Small intestine (tissue), 16 donors: ENCODE measurements at places on chromosomes 2 and 18.

DNA sequence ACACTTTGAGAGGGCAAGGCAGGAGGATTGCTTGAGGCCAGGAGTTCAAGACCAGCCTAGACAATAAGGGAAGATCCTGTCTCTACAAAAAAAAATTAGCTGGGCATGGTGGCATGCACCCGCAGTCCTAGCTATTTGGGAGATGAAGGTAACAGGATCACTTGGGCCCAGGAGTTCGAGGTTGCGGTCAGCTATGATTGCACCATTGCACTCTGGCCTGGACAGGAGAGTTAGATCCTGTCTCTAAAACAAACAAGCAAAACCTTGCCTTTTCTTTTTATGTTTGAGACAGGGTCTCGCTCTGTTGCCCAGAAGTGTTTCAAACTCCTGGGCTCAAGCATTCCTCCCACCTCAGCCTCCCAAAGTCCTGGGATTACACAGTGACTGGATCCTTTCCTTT lies 14.5 kb upstream of the THADA start:
- no peak for DNase-seq

DNA sequence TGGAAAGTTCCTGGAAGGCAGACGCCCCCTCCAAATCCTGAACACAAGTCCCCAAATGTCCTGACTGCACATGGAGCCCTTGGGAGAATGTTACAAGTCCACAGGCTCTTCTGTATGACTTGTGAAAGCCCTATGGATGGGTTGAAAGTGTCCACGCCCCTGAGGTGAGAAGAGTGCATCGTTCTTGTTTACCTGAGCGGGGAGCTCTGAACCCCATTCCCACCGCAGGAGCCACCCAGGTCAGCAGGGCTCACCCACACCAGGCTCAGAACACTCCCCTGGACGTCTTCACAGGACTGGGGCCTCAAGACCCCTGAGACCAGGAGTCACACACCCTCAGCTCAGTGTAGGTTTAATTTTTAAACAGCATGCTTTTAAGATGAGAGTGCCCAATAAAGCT lies 84.2 kb upstream of the TMEM18 start:
- DNase-seq: no peak

DNA sequence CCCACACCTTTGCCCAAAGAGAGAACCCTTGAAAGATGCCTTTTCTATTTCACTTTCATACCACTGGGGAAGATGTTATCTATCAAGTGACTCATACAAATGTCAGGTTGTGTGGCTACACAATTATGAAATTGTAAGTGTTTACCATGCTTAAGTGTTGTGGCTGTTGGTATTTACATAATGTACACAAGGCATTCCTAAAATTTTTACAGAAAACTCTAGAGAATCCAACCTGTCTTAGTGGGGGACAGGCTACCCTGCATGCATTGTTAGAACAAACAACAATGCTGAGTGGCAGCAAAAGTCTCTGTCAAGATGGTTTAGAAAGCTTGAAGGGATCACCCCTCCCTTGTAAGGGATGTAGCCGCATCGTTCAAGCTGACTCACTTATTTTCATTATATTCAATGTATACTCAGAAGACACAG lies 5.5 kb upstream of the MGAT4A start:
- no peak for DNase-seq

- no peak for DNase-seq
Measured at GRCh38 chr2:90077948-90078347, 1386.5 kb downstream of the RPIA start.

DNA sequence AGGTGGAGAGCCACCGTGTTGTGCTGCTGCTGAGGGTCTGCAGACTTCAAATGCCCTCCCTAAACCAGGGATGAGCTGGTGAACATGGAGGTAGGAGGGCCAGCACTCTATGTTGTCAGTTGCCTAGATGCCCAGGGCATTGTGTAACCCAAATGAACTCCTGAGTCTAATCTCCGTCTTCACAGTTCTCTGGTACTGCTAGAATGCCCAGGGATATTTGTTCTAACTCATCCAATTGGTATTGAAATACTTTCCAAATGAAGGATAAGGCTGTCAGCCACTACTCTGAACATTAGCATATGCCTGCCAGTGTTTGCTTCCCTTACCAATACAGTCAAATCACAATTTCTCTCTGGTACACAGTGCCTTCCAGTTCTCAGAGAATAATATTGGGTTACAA lies 492.6 kb downstream of the SLC4A3 start:
- DNase-seq: no peak

DNA sequence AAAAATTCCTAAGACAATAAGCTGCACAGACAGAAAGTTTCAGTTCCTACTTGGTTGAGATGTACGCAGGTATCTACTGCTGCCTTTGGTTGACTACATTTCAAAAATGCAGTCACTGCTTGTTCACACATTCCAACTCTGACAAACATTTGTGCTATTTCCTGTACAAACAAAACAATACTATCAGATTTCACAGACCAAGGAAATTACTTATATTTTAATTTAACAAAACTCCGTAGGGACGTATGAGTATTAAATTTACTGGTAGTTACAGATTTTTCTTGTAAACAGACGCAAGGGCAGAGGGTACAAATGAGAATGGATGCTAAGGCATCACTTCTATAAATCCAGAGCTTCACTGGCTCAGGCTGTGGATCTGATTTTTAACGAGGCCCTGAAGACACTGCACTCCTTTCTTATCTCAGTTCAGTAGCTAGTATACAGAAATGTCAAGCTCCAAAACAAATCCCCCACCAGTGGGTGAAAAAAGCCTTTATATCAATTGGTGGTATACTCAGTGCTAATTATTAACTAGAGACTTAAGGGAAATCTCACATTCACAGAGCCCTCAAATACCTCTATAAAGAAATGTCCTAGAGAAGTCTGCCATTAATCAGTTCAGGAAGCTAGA lies 31.7 kb upstream of the TTC32 start:
- no peak for DNase-seq

DNA sequence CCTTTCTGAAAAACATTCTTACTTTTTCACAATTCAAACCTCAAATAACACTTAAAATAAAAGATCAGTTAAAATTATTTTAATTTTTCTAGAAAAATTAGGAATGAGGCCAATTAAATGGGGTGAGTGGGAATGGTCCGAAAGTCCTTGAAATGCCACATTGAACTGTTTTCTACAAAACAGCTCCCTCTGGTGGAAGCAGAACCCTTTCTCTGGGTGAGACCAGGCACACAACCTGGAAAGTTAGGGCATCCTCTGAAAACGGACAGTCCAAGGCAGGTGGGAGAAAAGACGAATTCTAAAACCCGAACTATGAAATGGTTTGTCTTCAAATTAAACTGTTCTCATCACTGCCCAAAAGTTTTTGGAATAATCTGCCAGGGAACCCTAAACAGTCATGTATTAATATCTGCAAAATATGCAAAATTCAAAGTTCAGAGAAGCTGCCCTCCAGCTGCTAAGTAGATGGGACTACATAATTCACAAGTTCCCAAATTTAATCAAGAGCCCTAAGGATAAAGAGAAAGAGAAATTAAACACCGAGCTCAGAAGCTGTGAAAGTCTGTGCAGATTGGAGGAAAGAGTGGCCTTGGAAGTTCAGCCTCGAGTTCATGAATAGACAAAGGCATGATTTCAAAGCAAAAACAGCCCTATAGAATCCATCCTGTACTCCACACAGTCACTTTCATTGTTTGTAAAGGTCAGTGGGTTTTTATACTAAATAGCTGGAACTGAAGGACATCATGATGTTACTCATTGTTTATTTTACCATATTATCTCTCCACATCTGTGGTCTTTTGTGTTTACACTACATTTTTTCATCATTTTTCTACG lies 108.3 kb downstream of the PIEZO2 start:
- DNase-seq: peak; percentile 23

DNA sequence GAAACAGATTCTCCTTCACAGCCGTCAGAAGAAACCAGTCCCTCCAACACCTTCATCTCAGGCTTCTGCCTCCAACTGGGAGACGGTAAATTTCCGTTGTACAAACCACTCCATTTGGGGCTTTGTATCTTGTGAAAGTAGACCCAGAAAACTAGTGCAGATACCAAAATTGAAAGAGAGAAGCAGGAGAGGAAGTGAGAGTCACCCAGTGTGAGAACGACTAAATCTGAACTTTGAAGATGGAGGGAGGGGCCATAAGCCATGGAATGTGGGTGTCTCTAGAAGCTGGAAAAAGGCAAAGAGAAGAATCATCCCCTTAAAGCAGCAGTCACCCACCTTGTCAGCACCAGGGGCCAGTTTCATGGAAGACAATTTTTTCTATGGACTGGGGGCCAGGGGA lies 88.3 kb upstream of the LRATD1 start:
- no peak for DNase-seq

DNA sequence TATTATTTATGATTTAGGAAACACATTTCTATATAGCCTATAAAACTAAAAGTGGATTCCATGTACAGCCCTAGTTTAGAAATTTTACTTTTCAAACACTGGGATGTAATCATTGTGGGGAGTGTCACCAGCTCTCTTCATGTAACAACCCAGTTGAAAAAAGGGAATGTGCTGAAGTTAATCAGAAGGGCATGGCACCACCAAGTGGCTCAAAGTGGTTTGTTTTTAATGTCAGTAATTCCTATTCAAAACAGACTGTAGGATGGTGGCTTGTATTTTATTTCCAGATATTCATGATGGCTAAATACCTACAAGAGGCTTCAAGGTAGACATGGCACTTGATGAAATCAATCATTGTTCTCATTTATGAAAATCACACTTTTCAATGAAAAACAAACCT lies 58.1 kb upstream of the TMEM182 start:
- peak; percentile 56 for DNase-seq

GRCh38 chr2:47264143-47264542 lies 109.0 kb upstream of the STPG4 start:
- peak; percentile 59 for DNase-seq

GRCh38 chr2:62084801-62085200 lies 111.1 kb upstream of the B3GNT2 start:
- no peak for DNase-seq

DNA sequence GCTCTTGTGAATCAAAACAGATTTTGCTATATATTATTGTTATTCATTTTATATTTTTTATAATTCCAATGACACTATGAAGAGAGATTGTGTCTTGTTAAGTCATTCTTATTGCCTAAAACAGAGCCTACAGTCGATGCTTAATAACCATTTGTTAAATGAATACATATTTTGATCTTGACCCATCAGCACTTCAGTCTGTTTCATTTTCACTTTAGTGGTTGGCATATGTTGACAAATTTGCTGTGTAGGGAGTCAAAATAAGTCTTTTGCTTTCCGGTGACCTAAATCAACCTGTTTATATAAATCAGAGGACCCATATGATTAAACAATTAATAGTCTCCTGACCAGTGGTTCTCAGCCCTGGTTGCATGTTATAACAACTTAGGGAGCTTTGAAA lies 97.1 kb downstream of the TXNL1 start:
- no peak for DNase-seq

DNA sequence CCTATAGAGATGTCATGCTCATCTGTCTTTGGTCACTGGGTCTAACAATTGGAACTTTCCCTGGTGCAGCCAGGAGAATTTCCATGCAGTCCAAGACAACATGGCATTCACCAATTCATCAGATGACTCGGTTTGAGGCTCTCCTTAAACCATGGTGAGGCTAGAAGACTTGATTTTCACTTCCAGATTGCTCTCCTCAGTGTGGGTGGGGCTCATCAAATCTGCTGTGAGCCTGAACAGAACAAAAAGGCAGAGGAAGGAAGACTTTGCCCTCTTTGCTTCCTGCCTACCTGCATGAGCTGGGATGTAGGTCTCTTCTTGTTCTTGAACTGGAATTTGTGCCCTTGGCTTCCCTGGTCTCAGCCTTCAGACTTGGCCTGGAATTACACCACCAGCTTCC lies 203.4 kb upstream of the TRIB2 start:
- DNase-seq: peak; percentile 36

GRCh38 chr18:31057051-31057450 lies 14.5 kb upstream of the DSC3 start:
- no peak for DNase-seq

GRCh38 chr2:45162711-45163110 lies 153.5 kb upstream of the SIX2 start:
- no peak for DNase-seq

- DNase-seq: no peak
Measured at GRCh38 chr2:74550231-74550630, 3.5 kb downstream of the LOXL3 start.

DNA sequence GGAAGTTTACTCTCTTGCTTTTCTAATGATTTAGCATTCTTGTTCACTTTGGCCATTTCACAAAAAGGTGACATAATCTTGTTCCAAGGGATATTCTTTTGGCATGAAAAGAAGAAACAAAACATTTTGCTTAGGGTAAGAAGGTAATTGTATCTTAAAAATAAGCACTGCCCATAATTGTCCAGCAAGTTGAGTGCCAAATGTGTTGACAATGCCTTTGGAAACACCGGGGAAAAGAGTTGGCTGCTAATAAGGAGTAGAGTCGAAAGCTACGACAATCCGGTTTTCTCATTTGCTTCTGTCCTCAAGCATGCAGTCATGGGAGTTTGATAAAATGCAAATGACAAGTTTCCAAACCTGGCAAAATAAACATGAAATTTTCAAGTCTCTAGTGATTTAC lies 27.3 kb downstream of the ITGAV start:
- DNase-seq: no peak

- no peak for DNase-seq
Measured at GRCh38 chr2:122414902-122415301, 659.5 kb downstream of the TSN start.

DNA sequence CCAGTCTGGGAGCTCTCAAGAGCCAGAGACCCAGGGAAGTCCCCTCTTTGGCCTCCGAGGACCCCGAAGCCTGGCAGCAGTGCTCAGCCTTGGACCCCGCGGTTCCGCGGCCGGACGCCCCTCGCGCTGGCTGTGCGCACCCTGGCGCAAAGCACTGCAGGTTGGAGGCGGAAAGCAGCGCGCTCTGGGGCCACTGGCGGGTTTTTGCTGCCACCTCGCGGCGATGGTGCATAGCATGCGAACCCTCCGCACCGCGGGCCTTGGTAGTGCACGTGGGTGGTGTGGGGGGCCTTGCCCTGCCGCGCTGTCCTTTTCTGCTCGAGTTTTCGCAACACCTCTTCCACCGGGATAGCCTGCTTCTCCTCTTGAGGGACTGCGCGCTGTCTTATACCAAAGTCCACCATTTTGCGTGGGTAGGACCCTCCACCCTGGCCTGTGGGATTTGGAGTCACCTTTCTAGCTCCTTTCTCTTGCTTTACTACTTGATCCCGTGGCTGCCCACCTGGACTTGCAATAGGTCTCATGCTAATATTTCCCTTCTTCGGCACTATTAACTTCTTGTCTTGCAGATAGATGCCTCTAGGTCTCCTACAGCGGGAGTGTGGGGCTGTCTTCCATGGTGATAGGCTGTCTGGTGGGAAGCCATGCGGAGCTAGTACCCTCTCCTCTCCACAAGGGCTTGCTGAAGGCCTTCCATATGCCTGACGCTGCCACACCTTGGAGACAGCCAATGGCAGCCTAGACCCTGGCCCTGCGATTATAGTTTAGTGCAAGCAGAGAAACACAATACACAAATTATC lies 14.3 kb downstream of the SIX3 start:
- peak; percentile 52 for DNase-seq

- no peak for DNase-seq
Measured at GRCh38 chr2:98502556-98503335, 58.1 kb downstream of the INPP4A start.

GRCh38 chr2:24872344-24873115 lies 47.5 kb downstream of the ADCY3 start:
- DNase-seq: no peak

- DNase-seq: no peak
Measured at GRCh38 chr18:6553234-6553900, 138.7 kb upstream of the L3MBTL4 start.
